ENCODE measurements at places on chromosomes 7 and 10. TPM values are rescaled to one million over a fixed set of nuclear protein-coding genes. Genes with fewer than 3 reads are reported as not detected.

GRCh38 chr7:21911341-21911875 lies 34.3 kb downstream of the CDCA7L start:
- H3K36me3 ChIP-seq = no peaks in the 10 kb centered on the region
- DNase-seq = no peak
- H3K27ac ChIP-seq = no peak overlapping the region
- no peaks in the 10 kb centered on the region for H3K27me3 ChIP-seq

- H3K4me1 ChIP-seq = peaks cover 8% of the 10 kb centered on the region
- DNase-seq = no peak
- H3K4me3 ChIP-seq = no peak overlapping the region
Observed at GRCh38 chr10:61894133-61894532, 7.4 kb upstream of the ARID5B start.

DNA sequence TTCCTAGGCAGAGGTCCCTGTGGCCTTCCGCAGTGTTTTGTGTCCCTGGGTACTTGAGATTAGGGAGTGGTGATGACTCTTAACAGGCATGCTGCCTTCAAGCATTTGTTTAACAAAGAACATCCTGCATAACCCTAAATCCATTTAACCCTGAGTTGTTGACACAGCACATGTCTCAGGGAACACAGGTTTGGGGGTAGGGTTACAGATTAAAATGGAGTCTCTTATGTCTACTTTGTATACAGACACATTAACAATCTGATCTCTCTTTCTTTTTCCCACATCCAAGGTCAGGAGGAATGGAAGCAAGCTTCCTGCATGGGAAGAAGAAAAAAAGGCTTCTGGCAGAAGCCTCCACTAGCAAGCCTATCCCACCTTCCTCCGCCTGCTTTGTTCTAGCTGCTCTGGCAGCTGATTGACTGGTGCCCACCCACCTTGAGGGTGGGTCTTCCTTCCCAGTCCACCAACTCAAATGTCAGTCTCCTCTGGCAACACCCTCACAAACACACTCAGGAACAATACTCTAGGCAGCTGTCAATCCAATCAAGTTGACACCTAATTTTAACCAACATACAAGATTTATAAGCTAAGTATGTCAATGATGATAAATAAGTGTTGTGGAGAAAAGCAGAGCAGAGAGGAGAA lies 176.5 kb upstream of the CCZ1B start:
- H3K27ac ChIP-seq = no peak overlapping the region
- no peaks in the 10 kb centered on the region for H3K27me3 ChIP-seq
- no peaks in the 10 kb centered on the region for H3K4me1 ChIP-seq
- no peak overlapping the region for H3K4me3 ChIP-seq

- H3K36me3 ChIP-seq = no peaks in the 10 kb centered on the region
- no peak overlapping the region for H3K4me3 ChIP-seq
- no peak for DNase-seq
- no peaks in the 10 kb centered on the region for H3K4me1 ChIP-seq
- no peak overlapping the region for H3K27ac ChIP-seq
Observed at GRCh38 chr10:122422266-122422989, 32.0 kb upstream of the ARMS2 start.

DNA sequence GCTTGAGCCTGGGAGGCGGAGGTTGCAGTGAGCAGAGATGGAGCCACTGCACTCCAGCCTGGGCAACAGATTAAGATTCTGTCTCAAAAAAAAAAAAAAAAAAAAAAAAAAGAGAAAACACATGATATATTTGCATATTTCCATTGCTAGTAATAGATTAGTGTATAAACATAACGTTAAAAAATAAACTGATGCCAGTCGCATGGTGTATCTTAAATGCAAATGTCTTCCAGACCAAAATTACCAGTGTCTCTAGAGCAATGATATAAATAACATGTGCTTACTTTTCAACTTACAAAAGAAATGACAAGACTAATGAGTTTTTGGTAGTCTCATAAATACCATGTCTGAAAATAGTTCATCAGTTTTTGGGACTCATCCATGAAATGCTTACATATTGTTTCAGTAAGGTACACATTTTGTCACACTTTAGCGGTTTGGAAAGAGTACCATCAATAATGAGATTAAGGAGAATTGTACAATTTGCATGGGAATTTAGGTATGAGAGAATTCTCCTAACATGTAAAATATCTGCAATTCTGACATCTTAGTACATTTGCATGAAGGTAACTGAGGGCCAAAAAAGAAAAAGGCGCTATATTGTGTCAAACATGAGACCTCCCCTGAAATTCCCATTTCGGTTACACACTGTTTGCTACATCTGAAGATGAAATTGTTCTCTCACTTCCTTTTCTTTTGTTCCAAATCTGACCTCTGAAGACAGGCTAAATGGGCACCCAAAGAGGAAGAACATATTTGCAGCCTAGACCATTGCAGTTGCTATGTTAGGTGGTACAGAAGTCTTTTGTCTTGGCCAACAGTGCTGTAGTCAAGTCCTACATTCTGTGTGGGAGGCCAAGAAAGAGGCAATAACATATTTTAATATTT lies 51.5 kb upstream of the PIP4K2A start:
- H3K4me1 ChIP-seq = no peaks in the 10 kb centered on the region
- H3K27ac ChIP-seq = no peak overlapping the region
- H3K27me3 ChIP-seq = no peaks in the 10 kb centered on the region
- no peaks in the 10 kb centered on the region for H3K36me3 ChIP-seq
- no peak overlapping the region for H3K4me3 ChIP-seq

The CYP2E1 gene
- total RNA-seq = 3.5 TPM

The GSDME gene
- 0.62 TPM for total RNA-seq
